ENCODE measurements at places on chromosomes 5 and 9.

DNA sequence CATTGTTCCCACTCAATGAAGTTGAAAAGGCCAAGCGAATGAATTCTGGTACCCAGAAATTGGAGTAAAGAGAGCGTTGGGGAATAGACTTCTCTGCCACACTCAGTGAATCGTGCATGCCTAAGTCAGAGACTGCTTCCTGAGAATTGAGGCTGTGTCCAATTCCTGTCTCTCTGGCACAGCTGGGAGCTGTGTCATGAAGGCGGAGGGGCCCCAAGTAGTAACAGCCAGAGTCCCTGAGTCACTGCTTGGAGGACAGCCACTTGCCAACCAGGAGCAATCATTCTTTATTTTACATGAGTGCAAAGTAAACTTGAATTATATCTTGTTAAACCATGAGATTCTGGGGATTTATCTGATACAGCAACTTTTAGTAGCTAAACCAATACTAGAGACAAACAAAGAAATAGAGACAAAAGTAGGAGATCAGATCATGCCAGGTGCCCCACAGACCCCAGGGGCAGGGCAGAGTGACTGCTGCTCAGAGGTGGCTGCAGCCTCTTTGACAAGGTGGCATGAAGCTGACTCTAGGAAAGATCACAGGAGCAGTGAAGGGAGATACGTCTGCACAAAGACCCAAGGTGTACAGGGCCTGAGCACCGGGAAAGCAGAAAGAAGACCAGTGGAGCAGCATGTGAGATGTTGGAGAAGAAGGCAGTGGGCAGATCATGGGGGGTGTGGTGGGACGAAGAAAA is 246.0 kb downstream of the GADD45G start:
- no peak for DNase-seq

DNA sequence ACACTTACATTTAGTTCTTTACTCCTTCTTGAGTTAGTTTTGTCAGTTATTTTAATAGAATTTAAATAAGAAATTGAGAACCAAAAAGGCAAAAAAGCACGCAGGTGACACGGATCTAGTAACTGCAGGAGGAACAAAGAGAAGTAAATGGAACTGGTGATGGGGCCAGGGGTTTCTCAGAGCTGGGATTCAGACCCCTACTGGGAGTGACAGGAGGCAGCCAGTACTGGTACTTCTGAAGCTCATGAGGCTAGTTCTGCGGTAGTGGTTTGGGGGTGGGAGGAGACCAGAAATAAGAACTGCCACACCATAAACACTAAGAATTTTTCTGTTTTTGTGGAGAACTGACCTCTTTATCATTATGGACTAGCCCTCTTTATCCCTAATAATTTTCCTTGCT is 48.2 kb downstream of the OXCT1 start:
- no peak for DNase-seq

DNA sequence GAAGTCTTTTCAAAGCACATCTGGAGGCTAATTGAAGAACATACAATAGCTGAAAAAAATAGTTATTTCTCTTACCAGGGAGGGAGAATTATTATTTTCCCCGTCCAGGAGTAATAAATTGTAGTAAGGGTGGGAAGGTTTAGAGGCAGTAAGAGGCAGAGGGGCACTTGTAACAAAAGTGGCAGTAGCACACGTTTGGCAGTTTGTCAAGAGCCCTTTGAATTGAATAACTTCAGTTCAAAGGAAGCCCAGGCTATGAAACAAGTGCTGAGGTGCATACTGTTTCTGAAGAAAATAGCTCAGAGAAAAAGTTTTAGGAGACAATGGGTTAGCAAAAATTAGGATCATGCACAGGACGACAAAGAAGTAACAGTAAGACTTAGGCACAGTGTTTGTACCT is 451.3 kb downstream of the LRRC70 start:
- no peak for DNase-seq

- no peak for DNase-seq
These were observed 767.7 kb downstream of the DTWD2 start for GRCh38 chr5:118220556-118221195.

DNA sequence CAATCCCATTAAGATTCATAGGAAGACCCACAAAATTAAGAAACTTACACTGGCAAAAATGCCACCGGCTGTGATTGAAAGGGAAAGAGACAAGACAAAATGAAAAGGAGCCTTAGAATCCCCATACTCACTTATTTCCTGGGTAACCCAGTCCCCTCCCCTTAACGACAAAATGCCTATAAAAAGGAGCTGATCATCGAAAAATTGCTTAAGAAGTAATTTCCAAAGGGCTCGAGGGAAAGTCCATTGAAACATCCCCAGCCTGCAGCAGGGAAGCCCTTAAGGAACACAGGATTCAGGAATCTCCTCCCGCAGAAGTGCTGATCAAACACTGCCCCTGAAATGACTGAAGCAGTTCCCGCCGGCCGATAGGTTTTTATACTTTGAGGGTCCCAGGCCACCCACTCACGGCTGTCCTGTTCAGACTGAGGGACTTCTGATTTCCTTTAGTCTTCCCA is 677 bp upstream of the ZNF79 start:
- DNase-seq, result no peak

- no peak for DNase-seq
These were observed 3.7 kb downstream of the SPATA31E1 start for GRCh38 chr9:87886210-87886932.

- DNase-seq, result no peak
These were observed 46.1 kb upstream of the CER1 start for GRCh38 chr9:14768405-14769229.
